ENCODE measurements at places on chromosomes 11 and 22.

- no peak for DNase-seq
Observed at GRCh38 chr22:32119568-32120235, 39.4 kb downstream of the C22orf42 start.

DNA sequence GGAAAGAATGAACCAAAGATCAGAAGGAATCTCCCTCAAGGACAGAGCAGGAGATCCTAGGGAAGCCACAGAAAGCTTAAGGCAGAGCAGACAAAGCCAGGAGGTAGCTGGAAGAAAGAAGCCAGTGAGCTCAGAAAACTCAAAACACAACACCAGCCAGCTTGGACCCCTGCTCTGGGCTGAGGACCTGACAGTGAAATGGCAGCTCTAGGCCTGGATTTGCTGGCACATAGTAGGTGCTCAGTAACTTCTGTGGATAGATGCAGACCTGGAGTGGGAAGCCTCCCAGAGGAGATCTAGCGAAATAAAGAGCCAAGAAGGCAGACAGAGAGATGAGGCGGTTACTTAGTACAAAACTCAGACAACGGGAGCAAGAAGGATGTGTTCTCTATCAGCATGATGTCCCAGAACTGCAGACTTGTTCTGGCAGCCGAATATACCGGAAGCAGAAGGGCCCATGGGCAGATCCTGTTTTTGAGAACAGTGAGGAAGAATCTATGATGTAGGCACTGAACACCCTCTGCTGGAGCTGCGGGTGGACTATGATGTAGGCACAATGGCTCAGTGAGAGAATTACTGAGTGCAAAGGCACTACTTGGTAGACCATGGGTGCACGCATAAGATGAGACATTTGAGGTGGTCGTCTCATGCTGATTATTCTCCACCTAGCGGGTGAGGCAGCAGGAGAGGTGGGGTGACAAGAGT lies 4.8 kb downstream of the ROBO4 start:
- DNase-seq = no peak

DNA sequence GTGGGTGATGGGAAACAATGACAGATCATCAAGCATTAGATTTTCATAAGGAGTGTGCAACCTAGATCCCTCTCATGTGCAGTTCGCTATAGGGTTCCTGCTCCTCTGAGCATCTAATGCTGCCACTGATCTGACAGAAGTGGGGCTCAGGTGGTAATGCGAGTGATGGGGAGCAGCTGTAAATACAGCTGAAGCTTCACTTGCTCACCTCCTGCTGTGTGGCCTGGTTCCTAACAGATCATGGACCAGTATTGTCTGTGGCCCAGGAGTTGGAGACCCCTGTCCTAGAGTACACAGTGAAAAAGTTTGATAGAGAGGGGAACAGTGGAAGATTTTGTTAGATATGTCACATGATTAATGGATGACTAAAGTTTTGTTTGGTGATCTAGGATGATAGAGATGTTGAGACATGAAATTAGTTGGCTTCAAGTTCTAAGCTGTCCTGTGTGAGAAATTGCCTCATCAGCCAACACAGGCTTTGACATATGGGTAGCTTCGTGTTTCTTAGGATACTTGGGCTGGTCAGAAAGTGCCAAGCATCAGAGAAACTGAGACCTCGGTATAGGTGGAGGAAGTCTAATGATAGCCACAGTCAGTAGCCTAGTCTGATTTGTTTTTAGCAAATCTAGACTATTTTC lies 47.4 kb downstream of the ARHGEF12 start:
- no peak for DNase-seq

- DNase-seq = no peak
Observed at GRCh38 chr11:109374441-109374840, 47.5 kb upstream of the C11orf87 start.

DNA sequence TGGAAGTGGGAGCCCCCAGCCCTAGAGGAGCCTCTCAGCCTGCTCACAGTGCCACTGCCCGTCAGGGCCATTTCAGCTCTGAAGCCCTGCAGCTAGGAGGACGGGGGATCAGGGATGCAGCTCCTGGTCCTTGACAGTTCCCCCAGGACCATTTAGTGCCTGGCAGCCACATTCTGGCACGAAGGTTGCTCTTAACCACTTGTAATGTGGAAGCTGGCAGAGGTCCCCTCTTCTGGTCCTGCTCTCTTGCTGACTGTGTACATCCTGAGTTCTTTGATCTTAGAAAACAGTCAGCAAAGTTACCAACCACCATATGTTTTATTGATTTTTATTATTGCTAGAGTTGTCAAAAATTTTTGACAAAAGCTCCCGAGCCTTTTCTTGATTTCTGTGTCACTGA lies 44.2 kb downstream of the CABIN1 start:
- DNase-seq = no peak

GRCh38 chr11:37858398-37858797 lies 1260.4 kb upstream of the RAG2 start:
- no peak for DNase-seq

All from globus pallidus (tissue), 1 donor.